Lung (tissue), 17 donors: ENCODE measurements at places on chromosomes 1 and 21.
A peak's percentile ranks its signal among the peaks of the same experiment; 100 is the strongest.

DNA sequence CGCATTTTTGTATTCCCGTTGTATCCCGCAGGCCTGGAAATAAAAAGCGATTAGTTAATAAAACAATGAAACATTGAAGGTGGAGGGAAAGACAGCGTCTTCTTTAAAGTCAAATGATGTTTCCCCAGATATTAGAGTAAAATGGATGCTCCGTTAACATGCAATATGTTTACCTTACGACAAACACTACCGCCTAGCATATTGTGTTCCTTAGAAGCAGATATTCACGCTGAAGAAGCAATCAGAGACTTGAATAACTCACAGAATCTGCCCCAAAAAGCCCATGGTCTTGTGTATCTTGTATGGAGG is 583 bp upstream of the B4GALT3 start:
- no peak for DNase-seq

- peak; percentile 48 for DNase-seq
Observed at GRCh38 chr1:13593511-13594131, 10.0 kb downstream of the PDPN start.

GRCh38 chr1:198241553-198241952 is 84.8 kb downstream of the NEK7 start:
- no peak for DNase-seq

DNA sequence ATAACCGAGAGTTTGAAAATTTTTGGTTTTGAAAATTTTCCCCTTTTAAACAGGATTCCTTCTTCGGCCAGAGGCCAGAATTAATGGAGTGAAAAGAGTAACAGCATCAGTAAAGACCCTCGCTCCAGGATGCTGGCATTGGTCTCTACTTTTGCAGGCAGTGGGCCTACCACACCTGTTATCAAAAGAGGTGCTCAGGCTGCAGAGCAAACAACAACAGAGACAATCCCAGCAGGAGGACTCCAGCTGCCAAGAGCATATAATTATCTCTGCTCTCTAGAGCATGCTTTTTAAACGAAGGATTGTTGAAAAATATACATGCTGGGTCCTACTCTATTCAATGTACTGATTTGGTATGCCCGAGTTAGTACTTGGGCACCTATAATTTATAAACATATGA is 1048.5 kb downstream of the PLA2G4A start:
- DNase-seq, result no peak

GRCh38 chr1:218851586-218851985 is 322.1 kb upstream of the LYPLAL1 start:
- peak; percentile 36 for DNase-seq

GRCh38 chr21:39902986-39903385 is 35.7 kb downstream of the PCP4 start:
- no peak for DNase-seq

DNA sequence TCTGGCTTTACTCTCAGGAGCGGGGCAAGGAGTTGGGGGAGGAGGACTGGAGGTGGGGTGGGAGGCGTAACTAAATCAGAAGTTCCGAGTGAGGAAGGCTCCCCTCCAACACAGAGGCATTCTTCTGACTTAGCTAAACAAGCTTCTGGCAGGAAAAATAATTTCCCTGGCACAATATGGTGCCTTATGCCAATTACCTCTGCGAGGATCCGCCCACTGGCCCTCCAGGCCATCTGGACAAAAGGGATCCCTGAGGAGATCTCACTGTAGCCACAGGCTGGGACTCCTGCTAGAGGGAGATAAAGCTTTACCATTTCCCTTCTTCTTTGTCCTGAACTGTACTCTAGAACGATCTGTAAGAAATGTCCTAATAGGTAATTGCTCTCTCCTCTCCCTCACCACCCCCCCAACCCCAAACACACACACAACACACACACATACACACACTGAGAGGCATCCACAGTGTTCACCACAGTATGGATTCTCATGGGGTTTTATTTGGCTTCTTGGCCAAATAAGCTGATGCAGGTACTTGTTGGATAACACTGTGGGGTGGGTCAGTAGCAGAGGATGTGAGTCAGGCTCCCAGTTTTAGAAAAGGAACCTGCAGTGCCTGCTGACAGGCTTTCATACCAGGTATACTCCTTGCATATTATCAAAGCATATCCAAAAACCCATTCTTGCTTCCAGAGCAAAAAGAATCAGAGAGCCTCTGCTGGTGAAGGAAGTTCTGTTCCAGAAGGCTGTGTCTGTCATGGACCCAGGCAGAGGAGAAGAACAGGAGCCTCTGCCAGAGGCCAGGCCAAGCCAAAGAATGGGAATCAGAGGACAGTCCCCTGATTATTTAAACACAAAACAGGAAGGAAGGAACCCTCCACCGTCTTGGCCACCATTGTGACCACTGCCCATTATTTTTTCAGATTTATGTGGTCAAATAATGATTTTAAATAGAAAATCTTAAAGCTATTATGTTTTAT is 169.1 kb downstream of the C1orf21 start:
- no peak for DNase-seq

DNA sequence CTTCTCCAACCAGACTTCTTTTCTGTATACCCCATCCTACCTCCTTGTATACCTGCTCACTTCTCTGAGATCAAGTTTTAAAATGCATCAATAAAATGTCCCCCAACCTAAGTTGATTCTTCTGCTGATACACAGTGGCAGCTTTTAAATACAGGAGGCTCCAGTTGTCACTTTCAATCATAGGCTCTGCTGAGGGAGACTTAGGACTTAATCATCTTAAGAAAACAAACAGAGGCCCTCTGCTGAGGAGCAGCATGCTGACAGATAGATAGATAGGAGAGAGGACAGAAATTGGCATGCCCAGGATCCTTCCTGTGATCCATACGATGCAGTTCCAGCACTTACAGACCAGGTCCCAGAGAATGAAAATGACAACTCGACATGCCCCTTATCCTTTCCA is 311.0 kb upstream of the PROX1 start:
- DNase-seq, result no peak

DNA sequence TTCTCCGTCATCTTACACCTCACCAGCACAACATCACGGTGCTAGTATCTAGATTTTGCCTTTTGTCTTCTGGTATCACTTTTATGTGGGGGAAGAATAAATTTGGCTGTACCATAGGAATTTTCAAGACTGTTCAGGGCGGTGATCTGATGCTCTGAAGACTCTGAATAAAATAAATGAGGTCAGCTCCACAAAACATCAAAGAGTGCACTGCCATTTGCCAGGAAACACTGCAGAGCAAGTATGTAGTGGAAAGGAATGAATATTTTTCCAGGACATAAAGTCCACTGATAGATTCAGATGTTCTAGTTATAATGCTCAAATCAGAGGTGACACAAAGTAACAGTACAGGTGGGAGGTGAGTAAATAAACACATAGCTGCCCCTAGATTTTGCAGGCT is 56.3 kb downstream of the ZP4 start:
- no peak for DNase-seq

DNA sequence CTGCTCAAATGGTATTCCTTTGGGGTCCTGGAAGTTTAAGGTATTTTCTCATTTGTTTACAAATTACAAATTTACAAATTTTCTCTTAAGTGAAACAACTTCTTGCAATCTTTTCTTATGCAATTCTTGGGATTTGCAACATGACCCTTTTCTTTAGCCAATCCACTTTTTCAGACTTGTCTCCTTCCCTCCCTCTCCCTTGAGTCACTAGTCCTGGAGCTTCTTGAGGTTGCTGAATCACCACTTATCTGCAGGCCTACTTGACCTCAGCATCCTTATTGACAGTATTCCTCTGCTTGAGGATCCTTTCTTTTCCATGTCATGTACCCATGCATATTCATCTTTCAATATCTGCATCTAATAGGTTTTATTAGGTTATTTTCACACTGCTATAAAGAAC is 302.8 kb upstream of the ADAMTS5 start:
- no peak for DNase-seq

- no peak for DNase-seq
Observed at GRCh38 chr21:44938772-44939531, 877 bp upstream of the SLX9 start.

- no peak for DNase-seq
Observed at GRCh38 chr1:241846862-241847539, 1.0 kb upstream of the EXO1 start.

DNA sequence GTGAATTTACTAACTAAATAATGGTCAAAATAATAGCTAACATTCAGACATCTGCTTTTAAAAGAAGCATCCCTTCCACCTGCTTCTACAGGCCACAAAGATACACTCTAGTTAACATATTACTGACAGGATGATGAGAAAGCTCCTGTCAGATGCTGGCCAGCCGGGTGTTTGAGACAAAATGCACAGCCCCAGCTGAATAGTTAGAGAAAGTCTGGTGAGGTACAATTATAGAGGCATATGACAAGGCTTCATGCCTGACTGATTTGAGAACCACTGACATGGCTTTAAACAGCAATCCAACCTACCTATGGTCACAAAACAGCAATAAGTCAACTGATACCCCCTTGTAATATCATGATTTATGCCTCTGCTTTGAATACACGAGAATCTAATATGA is 137.0 kb downstream of the DENND1B start:
- DNase-seq, result no peak

GRCh38 chr1:20552728-20553445 is 514 bp downstream of the FAM43B start:
- peak; percentile 28 for DNase-seq
